Stimulated activated CD8-positive, alpha-beta memory T cell treated with anti-CD3 and anti-CD28 coated beads, Interleukin-15, amount 100 ng/mL, for 48 hours (primary cell): ENCODE measurements at places on chromosomes 7 and 10.

- no peak for DNase-seq
Measured at GRCh38 chr7:150829426-150829825, 22.9 kb upstream of the AOC1 start.

DNA sequence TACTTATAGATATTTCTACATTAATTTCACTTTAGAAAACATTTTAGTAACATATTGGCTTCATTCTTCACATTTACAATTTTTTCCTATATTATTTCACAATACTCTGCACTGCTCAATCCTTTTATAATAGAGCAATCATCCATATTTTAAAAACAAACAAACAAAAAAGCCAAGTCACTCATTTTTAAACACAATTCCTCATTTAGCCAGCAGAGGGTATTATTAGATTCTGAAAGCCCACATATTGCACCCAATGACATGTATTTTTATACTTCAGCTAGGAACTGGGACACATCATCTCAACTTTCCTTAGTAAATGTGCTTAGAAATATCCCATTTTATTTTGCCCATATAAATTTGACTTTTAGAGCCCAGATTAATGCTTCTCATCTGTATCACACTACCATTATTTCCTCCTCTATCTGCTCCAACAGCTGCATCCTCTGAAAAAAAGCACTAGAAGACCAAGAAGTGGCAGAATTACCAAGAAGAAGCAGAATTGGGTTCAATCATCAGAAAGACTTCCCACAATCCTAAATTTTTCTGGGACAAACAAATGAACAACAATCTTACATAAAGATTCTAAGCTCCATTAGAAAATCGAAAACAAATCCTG lies 29.5 kb downstream of the CTNNA3 start:
- DNase-seq = no peak

GRCh38 chr7:87567052-87567451 lies 33.6 kb downstream of the ABCB1 start:
- DNase-seq = no peak

DNA sequence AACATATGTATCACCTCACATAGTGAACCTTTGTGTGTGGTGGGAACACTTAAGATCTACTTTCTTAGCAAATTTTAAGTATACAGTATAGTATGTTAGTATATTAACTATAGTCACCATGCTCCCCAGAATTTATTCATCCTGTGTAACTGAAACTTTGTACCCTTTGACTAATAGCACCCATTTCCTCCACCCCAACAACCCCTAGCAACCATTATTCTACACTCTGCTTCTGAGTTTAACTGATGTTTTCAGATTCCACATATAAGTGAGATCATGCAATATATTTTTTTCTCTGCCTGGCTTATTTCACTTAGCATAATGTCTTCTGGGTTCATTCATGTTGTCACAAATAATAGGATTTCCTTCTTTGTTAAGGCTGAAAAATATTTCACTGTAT lies 6.9 kb upstream of the VWDE start:
- DNase-seq = no peak

DNA sequence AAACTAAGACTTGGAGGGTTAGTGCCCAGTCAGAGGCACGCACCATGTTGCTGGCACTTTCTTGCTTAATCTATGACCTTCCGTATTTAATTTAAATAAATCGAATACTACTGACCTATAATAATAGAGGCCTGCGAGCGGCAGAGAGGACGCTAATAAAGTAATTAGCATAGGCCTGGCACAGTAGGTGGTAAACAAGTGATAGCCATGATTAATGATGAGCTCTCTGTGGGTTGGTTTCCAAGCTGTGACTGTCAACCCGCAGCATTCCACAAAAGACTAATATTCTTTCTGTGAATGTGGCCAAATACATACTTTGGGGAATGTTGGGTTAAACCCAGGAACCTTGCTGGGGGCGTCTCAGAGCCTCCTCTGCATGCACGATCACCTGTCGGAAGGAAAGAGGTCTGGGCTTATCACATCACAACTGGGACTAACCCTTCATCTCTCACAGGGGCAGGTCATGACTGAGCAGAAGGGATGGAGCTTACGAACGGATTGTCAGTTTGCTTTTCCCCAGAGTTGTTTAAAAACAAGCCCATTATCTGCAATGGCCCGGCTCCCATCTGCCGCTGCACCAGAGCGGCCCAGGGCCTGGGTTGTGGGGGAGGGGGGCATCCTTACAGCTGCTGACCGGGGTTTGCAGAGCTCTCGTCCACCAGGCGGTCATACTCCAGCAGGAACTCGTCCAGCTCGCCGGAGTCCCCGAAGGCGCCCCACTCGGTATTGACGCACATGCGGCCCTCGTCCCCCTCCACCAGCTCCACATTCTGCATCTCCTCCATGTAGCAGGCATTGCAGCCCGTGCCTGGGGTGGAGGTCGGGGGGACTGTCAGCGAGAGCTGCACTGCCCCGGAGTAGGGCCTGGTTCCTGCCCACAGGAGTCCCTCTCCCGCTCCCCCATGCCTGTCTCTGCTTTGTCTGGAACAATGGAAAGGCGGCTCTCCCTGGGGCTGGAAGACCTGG lies 6.2 kb upstream of the MYL7 start:
- no peak for DNase-seq

DNA sequence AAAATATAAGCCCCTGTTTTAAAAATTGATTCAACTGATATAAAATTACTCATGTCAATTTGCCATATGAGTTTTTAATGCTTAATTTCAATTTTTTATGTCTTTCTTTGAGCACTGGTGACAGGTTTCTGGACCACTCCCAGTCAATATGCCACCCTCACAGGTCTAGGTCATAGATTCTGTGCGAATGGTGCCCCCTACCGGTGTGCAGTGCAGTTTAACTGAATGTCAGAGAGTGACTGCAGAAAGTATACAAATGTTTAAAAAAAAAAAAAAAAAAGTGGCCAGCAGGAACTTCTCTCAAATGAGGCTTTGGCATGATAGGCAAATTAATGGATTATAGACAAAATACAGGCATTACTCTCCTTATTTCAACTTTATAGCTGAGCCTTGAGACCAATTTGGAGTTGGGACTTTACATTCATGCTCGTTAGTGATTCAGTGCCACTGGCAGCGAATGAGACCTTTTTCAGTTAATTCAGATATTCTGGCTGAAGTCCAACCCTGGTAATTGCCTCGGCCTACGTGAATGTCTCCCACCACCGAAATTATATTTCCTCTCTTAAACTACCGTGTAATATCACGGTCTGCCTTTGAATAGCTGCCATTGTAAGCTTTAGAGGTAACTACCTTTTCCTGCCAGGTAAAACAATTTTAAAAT lies 427.6 kb downstream of the PHTF2 start:
- no peak for DNase-seq

DNA sequence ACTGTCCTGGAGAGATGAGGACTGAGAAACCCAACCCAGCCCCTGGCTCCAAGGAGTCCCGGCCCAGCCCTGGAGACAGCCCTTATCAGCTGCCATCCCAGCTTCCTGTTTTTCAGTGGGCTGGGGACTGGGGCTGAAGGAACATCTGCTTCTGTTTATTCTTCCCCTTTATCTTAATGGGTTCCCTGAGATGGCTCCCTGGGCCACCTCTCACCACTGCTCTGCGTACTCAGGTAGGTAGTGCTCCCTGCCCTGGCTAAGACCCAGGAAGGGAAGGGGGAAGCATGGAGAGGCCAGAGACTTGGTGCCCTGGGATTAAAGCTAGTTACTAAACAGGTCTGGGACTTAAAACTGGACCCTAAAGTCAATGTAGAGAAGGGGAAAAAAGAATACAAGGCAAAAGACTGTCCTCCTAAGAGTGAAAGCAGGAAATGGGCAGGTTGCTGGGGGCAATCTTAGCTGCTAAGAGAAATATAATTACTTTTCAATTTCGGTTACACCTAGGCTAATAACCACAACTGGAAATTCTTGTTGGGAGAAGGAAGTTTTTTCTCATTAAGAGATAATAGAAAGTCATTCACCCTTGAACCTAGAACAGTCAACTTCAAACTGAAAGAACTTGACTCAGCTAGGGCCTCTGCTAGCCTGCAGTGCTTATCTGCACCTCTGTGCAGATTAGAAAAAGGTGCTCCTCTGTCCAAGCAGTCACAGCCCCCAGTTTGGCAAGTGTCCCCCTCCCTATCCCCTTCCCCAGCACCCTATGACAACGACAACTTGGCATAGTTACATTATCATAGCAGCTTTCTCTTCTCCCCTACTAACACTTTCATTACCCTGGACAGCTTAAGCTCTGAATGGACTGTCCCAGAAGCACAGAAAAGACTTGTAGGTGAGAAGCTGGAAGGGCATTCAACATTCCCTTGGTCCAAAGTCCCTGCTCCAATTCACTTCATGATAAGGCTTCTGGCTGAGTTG lies 65.6 kb upstream of the KDM7A start:
- no peak for DNase-seq

- no peak for DNase-seq
Measured at GRCh38 chr7:22061775-22062174, 116.1 kb upstream of the CDCA7L start.

DNA sequence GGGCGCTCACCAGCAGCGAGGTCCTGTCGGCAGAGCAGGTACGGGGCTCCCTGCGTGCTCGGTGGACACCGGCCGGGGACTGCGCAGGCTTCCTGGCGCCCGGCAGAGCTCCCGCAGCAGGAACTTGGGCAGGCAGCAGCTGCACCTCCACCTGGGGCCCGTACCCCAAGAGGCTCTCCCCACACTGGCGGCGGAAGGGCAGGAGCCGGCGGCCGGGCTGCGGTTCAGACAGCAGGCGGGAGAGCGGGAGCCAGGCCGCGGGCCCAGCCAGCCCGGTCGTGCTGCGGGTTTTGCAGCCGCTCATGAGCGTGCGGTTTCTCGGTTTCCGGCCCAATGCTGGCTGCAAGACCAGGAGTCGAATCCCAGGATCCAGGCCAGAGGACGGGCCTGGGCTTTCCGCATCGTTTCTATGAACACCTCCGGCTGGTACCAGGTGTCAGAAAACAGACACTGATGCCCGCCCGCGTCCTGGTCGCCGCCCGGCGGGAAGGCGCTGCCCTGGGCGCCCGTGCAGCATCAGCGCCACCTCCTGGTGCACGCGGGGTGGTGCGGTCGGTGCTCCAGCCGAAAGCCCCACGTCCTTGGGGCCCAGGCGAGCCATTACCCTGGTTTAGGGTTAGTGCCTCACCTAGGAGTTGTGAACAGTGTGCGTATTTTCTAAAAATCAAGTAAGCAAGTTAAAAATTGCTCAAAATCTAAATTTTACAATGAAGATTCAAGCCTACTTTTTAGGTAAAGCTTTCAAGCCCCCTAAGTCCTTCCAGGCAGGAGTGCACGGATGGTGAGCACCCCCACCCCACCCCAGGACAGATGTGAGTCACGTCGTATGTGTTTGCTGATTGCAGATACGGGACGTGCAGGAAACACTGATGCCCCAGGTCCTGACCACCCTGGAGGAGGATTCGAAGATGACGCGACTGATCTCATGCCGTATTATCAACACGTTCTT lies 47.4 kb upstream of the PRKAR1B start:
- DNase-seq = no peak

DNA sequence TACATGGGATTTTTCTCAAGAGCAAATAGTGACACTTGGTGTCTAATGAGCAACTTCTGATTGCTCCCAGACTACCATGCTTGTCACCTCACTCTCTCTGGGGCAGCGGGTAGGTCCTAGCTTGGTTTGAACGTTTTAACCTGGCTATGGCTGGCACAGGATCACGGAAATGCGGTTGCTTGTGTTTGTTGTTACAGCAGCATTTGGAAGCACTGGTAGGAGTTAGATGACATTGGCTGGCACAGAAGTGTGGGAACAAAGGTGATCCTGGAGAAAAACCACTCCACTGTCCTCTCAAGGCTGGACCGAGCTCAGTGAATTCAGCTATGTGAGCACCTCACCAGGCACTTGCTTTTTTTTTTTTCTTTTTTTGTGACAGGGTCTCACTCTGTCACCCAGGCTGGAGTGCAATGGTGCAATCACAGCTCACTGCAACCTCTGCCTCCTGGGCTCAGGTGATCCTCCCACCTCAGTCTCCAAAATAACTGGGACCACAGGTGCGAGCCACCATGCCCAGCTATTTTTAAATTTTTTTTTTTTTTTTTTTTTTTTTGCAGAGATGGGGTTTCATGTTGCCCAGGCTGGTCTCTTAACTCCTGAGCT lies 3.5 kb upstream of the PFKFB3 start:
- DNase-seq = no peak

- DNase-seq = no peak
Measured at GRCh38 chr7:159070431-159071148, 74.1 kb downstream of the VIPR2 start.

- no peak for DNase-seq
Measured at GRCh38 chr10:108688314-108688713, 1235.0 kb downstream of the XPNPEP1 start.

GRCh38 chr7:114874170-114874569 lies 47.7 kb upstream of the MDFIC start:
- DNase-seq = no peak

- DNase-seq = no peak
Measured at GRCh38 chr10:127612-128432, 7.4 kb upstream of the ZMYND11 start.

DNA sequence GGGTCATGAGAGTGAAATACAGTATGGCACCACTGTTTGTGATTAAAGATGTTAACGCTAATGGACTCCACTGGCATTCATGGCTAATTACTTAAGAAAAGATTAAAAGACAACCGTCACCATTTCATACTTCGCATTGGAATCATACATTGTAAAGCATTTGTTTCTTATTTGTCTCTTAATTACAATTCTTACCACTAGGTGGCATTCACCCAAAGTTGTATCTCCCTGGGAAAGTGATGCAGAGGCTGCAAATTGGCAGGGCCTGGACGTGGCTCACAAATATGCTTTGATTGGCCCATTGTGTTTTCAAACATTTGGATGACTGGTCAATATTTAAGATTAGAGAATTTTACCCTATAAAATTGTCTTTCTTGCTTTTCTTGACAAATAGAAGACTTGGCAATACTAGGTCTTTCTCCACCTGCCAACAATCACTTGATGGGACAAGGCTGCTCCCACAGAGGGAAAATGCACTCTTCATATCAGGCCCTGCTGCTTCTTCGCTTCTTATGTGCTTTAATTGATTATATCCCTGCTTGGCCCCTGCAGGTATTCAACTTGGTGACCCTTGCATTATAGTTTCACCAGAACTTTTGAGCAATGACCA lies 72.1 kb upstream of the STARD3NL start:
- DNase-seq = no peak

- no peak for DNase-seq
Measured at GRCh38 chr10:51397695-51398094, 301.7 kb downstream of the CSTF2T start.

- no peak for DNase-seq
Measured at GRCh38 chr7:152521420-152522337, 85.9 kb upstream of the KMT2C start.

GRCh38 chr7:29924684-29925083 lies 64.9 kb downstream of the SCRN1 start:
- DNase-seq = no peak

- no peak for DNase-seq
Measured at GRCh38 chr10:122054048-122055025, 65.4 kb downstream of the TACC2 start.
